ENCODE measurements at places on chromosomes 3 and 15.
A peak's percentile ranks its signal among the peaks of the same experiment; 100 is the strongest.

GRCh38 chr3:147654827-147655226 is 245.7 kb downstream of the ZIC1 start:
- no peaks in the 10 kb centered on the region for H3K27me3 ChIP-seq
- no peaks in the 10 kb centered on the region for H3K4me1 ChIP-seq
- DNase-seq = no peak
- no peak overlapping the region for H3K4me3 ChIP-seq

- no peak overlapping the region for H3K4me3 ChIP-seq
- peaks cover 2% of the 10 kb centered on the region for H3K4me1 ChIP-seq
- H3K27me3 ChIP-seq = no peaks in the 10 kb centered on the region
- H3K27ac ChIP-seq = no peak overlapping the region
Observed at GRCh38 chr3:177231242-177231641, 34.0 kb upstream of the TBL1XR1 start.

GRCh38 chr3:195568630-195569029 is 15.1 kb downstream of the APOD start:
- H3K36me3 ChIP-seq = no peaks in the 10 kb centered on the region
- DNase-seq = no peak
- H3K27ac ChIP-seq = no peak overlapping the region

GRCh38 chr3:174266476-174266875 is 592.7 kb upstream of the NAALADL2 start:
- no peaks in the 10 kb centered on the region for H3K36me3 ChIP-seq
- H3K4me1 ChIP-seq = no peaks in the 10 kb centered on the region
- no peak overlapping the region for H3K27ac ChIP-seq
- no peak overlapping the region for H3K4me3 ChIP-seq

GRCh38 chr3:31600431-31600830 is 67.7 kb downstream of the STT3B start:
- H3K27me3 ChIP-seq = no peaks in the 10 kb centered on the region
- H3K36me3 ChIP-seq = peaks cover 64% of the 10 kb centered on the region
- H3K27ac ChIP-seq = no peak overlapping the region

GRCh38 chr3:41600616-41601015 is 361.3 kb downstream of the ULK4 start:
- H3K4me1 ChIP-seq = peaks cover 4% of the 10 kb centered on the region
- H3K4me3 ChIP-seq = no peak overlapping the region
- peaks cover 8% of the 10 kb centered on the region for H3K36me3 ChIP-seq
- no peak overlapping the region for H3K27ac ChIP-seq
- no peaks in the 10 kb centered on the region for H3K27me3 ChIP-seq

- H3K27me3 ChIP-seq = no peaks in the 10 kb centered on the region
- peaks cover 30% of the 10 kb centered on the region for H3K36me3 ChIP-seq
- H3K27ac ChIP-seq = peak overlapping the region; percentile 99
- peaks cover 37% of the 10 kb centered on the region for H3K4me1 ChIP-seq
- DNase-seq = peak; percentile 32
Observed at GRCh38 chr3:155853214-155854140, 750 bp downstream of the SLC33A1 start.

DNA sequence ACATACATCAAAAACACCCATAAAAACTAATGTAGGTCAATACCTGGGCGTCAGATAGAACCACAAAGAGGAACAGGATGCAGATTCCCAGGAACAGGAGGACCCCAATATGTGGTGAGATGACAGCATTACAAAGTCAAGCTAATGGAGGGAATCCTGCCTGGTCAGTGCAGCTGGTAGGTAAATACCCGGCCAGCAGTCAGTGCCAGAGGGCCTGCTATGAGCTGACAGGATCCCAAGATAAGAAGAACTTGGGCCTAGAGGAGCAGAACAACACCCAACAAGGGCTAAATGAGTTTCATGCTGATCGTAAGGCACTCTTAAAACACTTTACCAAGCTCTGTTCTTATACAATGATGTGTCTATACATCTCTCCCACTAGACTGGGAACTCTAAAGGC is 61.2 kb upstream of the KCNMB2 start:
- H3K27ac ChIP-seq = no peak overlapping the region
- H3K4me1 ChIP-seq = no peaks in the 10 kb centered on the region
- H3K27me3 ChIP-seq = peaks cover 4% of the 10 kb centered on the region
- no peaks in the 10 kb centered on the region for H3K36me3 ChIP-seq
- no peak overlapping the region for H3K4me3 ChIP-seq
- DNase-seq = no peak

- no peak overlapping the region for H3K27ac ChIP-seq
- no peak overlapping the region for H3K4me3 ChIP-seq
- no peak for DNase-seq
- no peaks in the 10 kb centered on the region for H3K36me3 ChIP-seq
- H3K4me1 ChIP-seq = no peaks in the 10 kb centered on the region
- H3K27me3 ChIP-seq = no peaks in the 10 kb centered on the region
Observed at GRCh38 chr15:86489981-86490380, 410.3 kb downstream of the AGBL1 start.

DNA sequence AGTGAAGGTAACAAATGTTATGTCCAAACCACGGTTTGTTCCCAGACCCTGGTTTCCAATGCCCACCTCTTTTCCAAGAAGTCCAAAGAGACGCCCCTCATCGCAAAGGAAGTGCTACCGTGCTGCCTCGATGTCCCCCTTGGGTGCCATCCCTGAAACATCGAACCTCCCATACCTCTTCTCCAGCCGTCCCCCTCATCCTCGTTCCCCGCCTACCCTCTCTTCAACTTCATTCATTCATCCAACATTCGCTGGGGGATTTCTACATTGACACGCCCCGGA is 467 bp downstream of the TIPIN start:
- H3K36me3 ChIP-seq = peaks cover 36% of the 10 kb centered on the region
- H3K4me3 ChIP-seq = peak overlapping the region; percentile 99
- H3K4me1 ChIP-seq = peaks cover 29% of the 10 kb centered on the region
- no peaks in the 10 kb centered on the region for H3K27me3 ChIP-seq

DNA sequence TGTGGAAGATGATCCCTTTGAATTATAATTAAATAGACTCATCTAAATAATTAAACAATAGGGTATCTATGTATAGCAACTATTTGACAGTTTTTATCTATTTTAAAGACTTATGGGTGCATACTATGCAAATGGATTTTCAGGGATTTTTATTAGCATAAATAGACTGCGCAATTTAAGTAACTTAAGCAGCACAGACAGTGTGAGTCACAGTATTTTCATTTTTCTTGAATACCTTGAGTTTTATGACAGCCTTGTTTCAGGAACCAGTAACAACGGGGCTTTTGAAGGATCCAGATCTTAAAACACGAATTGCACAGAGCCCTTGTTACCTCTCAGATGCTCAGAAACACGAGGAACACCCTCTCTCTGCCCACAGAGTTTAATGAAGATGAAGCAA is 175.5 kb upstream of the CD96 start:
- H3K27me3 ChIP-seq = no peaks in the 10 kb centered on the region
- no peak overlapping the region for H3K4me3 ChIP-seq
- peaks cover 5% of the 10 kb centered on the region for H3K36me3 ChIP-seq
- no peaks in the 10 kb centered on the region for H3K4me1 ChIP-seq
- H3K27ac ChIP-seq = no peak overlapping the region

DNA sequence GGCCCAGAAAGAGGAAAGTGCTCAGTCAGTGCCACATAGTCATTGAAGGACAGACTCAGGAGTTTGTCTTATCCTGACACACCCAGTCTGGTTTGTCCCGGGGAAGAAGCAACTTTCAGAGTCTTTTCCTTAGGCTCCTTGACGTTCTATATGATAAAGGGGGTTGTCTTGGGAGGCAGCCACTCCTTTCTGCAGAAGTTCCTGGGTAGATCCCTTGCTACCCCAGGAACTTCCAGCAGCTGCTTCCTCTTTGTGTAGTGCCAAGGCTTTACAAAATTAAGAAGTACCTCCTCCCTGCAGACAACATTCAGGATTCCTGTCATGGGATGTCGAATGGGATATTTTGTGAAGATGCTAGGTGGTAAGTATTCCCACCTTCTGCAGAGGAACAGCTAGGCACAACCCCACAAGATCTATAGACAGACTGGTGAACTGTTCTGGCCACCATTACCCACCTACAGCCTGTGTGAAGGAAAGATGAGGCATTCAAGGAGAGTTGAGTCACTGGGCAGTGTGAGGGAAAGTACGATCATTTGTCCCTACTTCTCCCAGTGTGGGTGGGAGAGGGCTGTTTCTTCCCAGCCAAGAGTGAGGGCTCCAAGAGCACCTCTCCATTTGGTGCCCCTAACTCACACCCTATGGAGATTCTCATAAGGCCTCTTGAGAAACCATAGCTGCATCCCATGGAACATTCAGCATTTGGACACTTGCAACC is 11.3 kb downstream of the TMEM266 start:
- no peak overlapping the region for H3K27ac ChIP-seq
- no peak overlapping the region for H3K4me3 ChIP-seq
- no peaks in the 10 kb centered on the region for H3K36me3 ChIP-seq
- peaks cover 20% of the 10 kb centered on the region for H3K27me3 ChIP-seq

DNA sequence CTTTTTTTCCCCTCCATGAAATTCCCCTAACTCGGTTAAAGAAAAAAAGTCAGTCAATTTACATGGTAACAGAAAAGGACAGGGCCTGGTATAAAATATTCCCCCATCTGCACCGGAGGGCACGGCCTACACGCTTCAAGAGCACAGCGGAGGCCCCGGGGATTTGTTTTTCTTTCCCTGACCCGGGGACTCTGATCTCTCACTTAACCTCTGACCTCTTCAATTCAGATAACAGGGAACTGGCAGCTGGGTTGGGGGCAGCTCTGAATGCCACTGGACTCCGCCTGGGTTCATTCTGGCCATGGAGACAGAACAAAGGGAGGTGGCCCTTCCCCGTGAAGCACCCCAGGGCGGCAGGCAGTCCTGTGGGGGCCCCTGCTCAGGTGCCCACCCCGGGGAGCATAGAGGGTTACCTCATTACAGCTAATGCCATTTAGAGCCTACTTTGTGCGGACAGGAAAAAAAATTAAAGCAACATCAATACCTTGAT is 257.5 kb downstream of the SHQ1 start:
- H3K27me3 ChIP-seq = no peaks in the 10 kb centered on the region
- DNase-seq = no peak
- H3K4me1 ChIP-seq = peaks cover 5% of the 10 kb centered on the region
- no peak overlapping the region for H3K4me3 ChIP-seq
- no peak overlapping the region for H3K27ac ChIP-seq

GRCh38 chr15:81030301-81030750 is 29.6 kb downstream of the TLNRD1 start:
- peaks cover 5% of the 10 kb centered on the region for H3K36me3 ChIP-seq
- H3K4me3 ChIP-seq = no peak overlapping the region
- H3K4me1 ChIP-seq = peaks cover 15% of the 10 kb centered on the region
- DNase-seq = no peak

DNA sequence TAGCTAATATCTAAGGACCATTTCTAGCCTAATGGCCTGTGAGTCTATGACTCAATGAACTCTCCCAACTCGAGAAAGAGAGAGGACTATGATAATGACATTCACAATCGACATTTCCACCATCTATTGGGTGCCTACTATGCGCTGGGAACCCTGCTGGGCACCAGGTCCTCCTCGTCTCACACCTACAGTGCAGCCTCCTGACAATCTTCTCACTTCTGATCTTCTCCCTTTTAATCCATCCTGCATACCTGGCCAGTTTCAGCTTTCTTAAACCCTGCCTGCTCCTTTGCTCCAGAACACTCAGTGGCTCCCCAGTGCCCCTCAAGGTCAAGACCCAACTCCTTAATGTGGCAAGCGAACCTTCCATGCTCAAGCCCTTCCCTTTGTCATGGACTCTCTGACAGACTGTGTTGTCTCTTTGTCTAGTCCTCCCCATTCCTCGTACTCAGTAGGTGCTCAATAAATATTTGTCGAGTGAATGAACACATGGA is 3.5 kb upstream of the SLC6A1 start:
- peaks cover 45% of the 10 kb centered on the region for H3K27me3 ChIP-seq
- H3K4me3 ChIP-seq = no peak overlapping the region
- peaks cover 2% of the 10 kb centered on the region for H3K36me3 ChIP-seq
- H3K27ac ChIP-seq = no peak overlapping the region

- no peak overlapping the region for H3K27ac ChIP-seq
- peak; percentile 34 for DNase-seq
- H3K4me1 ChIP-seq = peaks cover 21% of the 10 kb centered on the region
Observed at GRCh38 chr15:90142216-90143165, 40.2 kb upstream of the IDH2 start.

DNA sequence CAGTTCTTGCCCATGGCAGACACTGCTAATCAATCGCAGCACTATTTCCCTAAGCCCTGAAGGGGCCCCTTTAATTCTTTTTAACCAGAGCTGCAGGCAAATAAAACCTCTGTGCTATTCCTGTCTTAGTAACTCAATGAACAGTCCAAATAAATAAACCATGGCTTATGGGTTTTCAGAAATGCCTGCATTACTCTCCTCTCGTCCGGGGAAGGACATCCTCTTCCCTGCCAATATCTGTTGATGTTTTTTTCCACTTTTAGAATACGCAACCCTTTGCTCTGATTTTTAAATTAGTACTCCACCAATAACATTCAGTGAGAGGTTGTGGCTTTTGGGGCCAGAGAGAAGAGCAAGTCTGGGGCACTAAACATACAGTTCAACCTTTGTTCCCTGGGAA is 35.2 kb upstream of the PRICKLE2 start:
- H3K4me3 ChIP-seq = no peak overlapping the region
- no peak overlapping the region for H3K27ac ChIP-seq
- no peak for DNase-seq

DNA sequence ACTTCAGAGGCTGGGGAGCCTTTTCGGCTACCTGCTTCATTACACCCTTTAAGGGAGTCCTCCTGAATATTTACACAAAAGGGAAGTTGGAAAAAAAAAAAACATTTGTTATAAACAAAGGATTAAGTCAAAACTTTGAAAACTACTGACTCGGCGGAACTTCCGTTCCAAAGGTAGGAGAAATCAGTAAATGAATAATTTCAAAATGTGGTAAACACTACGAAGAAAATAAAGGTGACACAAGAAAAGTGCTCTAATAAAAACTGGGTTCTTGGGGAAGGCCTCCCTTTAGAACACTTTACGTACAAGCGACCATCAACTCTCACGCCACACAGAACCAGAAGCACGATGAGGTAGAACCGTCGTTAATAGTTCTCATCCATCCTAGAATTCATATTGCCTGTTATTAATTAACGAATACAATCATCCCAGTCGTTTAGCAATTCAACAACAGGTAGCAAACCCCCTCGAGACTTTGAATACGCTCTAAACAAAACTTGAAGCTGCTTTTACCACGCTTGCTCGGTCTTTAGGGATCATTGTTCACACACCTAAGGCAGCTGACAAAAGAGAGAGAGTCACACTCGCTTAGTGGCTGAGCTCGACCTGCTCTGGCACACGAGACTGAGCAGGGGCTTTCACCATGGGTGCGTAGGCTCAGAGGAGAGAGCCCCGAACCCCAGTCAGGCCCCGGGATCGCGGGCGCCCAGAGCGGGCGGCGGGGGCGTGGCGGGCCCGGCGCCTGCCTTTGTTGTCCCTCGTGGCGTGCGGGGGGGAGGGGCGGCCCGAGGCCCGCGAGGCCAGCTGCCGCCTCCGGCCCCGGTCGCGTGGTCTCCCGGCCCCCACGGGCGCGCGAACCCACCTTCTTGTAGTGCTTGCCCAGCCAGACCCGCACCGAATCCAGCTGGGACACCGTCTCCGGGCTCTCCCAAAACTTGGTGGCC is 680 bp downstream of the SMARCC1 start:
- peaks cover 3% of the 10 kb centered on the region for H3K36me3 ChIP-seq
- no peaks in the 10 kb centered on the region for H3K27me3 ChIP-seq
- H3K4me3 ChIP-seq = peak overlapping the region; percentile 98
- peaks cover 18% of the 10 kb centered on the region for H3K4me1 ChIP-seq

GRCh38 chr15:73078722-73079121 is 26.5 kb downstream of the NEO1 start:
- H3K36me3 ChIP-seq = no peaks in the 10 kb centered on the region
- no peak overlapping the region for H3K27ac ChIP-seq
- H3K4me3 ChIP-seq = no peak overlapping the region
- peaks cover 2% of the 10 kb centered on the region for H3K4me1 ChIP-seq
- no peak for DNase-seq
- H3K27me3 ChIP-seq = peaks cover 6% of the 10 kb centered on the region

All from activated naive CD8-positive, alpha-beta T cell treated with anti-CD3 and anti-CD28 coated beads for 36 hours (primary cell).